Muscle of back (tissue), 13 donors: ENCODE measurements at places on chromosomes 1 and 21. TPM values are rescaled to one million over a fixed set of nuclear protein-coding genes. Genes with fewer than 3 reads are reported as not detected.

DNA sequence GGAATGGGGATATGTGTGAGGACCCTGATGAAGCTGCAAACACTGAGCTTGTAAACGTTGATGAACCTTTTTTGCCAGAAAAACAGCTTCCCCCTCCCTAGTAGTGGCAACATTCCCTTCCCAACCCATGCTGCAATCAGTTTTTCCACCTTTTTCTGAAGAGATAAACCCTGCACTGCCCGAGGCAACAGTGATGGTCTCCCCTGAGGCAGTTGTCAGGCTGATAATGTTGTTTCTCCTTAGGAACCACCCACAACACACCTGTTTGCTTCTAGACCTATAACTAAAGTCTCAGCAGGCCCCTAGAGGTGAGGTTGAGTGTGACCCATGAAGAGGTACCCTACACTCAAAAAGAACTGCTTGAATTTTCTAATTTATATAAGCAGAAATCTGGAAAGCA is 922.4 kb upstream of the ADGRL4 start:
- no peak for DNase-seq

- DNase-seq: no peak
These were observed 105.3 kb upstream of the DPT start for GRCh38 chr1:168834225-168834872.

- DNase-seq: no peak
These were observed 62.0 kb downstream of the BCAR3 start for GRCh38 chr1:93619507-93620171.

DNA sequence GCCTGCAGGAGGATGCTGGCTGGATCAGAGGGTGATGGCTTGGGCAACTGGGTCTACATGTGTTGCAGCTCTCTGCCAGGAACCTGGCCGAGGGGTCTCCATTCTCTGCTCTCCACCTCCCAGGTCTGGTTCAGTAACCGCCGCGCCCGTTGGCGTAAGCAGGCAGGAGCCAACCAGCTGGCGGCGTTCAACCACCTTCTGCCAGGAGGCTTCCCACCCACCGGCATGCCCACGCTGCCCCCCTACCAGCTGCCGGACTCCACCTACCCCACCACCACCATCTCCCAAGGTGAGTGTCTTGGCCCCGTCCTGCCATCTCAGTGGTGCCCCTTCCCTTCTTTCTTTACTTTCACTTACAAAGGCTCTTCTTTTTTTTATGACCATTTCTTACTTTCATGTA is 69.9 kb downstream of the PAX7 start:
- DNase-seq: no peak

GRCh38 chr1:2312160-2312514 is 79.2 kb downstream of the MORN1 start:
- no peak for DNase-seq

- no peak for DNase-seq
These were observed 30.5 kb downstream of the SLC9A1 start for GRCh38 chr1:27124405-27124804.

DNA sequence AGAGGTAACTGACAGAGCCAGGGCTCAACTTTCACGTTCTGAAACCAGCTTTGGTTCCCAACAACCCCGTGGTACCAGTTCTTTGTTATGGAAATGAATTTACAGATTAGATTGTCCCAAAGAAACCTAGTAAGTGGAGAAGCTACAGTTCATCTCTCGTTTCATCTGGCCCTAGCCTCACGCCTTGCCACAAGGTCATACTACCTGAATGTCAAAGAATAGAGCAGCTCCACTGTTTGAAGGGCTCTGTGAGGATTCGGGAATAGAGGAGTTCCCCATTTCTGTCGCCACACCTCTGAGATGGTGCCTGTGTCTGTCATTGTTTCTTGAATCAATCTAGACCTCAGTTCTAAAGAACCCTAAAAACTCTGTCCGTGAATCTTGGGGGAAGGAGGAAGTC is 15.0 kb upstream of the CDC42 start:
- no peak for DNase-seq

DNA sequence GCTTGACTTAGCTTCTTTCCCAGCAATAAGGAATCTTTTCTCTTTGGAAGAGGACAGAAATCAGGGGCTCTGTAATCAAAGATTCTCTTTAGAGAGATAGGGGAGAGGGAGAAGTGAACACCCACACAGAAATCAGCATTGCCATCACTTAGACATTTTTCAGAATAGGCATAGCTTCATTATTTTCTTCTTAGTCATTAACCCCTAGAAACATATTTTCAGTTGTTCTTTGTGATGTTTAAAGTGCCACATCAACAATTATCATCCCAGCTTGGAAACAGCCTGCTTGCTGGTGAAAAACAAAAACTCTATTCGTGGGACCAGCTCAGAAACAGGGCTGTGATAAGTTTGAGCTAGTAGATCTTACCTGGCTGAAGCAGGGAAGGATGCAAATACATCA is 88.3 kb upstream of the SLC44A3 start:
- no peak for DNase-seq

- DNase-seq: no peak
These were observed 11.1 kb downstream of the ACOT11 start for GRCh38 chr1:54559111-54559548.

HES5 gene
- 1.0 TPM for polyA plus RNA-seq

ZNF687 gene
- polyA plus RNA-seq: 11.3 TPM

HES2 gene
- not detected for polyA plus RNA-seq

EFHD2 gene
- 30.9 TPM for polyA plus RNA-seq

KIF17 gene
- polyA plus RNA-seq: 2.4 TPM

LRRC47 gene
- polyA plus RNA-seq: 47.2 TPM

VHLL gene
- not detected for polyA plus RNA-seq

KIF14 gene
- 2.3 TPM for polyA plus RNA-seq
